Dermis blood vessel endothelial cell (primary cell): ENCODE measurements at places on chromosomes 11 and 22. TPM values are rescaled to one million over a fixed set of nuclear protein-coding genes. Genes with fewer than 3 reads are reported as not detected.
A peak's percentile ranks its signal among the peaks of the same experiment; 100 is the strongest.

- DNase-seq, result no peak
Observed at GRCh38 chr11:28231475-28231874, 123.3 kb downstream of the METTL15 start.

DNA sequence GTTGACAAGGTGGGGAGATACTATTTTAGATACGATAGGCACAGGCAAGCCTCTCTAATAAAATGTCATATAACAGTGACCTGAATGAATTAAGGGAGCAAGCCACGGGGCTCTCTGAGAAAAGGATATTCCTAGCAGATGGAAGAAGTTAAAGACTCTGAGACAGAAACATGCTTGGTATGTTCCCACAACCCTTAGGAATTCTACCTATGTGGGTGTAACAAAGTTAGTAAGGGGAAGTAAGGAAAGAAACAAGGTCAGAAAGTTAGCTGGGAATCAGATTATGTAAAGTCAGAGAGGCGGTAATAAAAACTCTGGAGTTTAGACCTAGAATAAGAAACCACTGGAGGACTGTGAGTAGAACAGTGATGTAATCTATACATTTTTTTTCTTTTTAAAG is 59.7 kb upstream of the GDPD4 start:
- no peak for DNase-seq

DNA sequence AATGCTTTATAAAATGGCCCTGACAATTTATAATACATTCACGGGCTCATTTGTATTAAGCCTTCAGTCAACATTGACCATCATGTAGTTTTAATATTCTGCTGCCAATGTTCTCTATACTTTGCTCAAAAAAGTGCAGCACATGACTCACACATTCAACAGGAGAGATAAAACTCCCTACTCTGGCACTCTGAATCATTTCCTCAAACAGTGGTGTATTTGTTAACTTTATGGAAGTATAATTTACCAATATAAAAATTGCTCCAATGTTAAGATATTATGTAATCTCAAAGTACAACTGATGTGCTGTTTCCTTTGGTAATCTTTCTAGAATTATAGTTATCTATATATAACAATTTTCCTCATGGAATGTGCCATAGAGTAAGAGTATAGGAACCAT is 39.9 kb downstream of the MAML2 start:
- DNase-seq, result peak; percentile 86

DNA sequence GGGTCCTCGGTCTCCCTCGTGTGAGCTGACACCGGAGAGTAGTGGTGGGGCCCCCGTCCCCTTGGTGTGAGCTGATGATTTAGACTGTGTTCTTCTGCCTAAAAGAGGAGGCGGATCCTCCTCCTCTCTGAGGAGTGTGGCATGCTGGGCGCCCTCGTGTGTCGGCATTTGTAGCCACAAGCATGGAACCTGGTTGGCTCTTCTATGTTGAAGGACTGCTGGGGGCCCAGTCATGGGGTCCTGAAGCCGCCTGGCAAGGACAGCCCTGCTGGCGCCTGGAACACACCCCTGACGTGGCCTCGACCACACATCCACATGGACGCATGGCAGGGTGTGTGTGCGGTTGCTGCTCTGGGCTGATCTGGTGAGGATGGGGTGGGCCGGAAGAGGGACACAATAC is 50.2 kb downstream of the AP2A2 start:
- peak; percentile 67 for DNase-seq

DNA sequence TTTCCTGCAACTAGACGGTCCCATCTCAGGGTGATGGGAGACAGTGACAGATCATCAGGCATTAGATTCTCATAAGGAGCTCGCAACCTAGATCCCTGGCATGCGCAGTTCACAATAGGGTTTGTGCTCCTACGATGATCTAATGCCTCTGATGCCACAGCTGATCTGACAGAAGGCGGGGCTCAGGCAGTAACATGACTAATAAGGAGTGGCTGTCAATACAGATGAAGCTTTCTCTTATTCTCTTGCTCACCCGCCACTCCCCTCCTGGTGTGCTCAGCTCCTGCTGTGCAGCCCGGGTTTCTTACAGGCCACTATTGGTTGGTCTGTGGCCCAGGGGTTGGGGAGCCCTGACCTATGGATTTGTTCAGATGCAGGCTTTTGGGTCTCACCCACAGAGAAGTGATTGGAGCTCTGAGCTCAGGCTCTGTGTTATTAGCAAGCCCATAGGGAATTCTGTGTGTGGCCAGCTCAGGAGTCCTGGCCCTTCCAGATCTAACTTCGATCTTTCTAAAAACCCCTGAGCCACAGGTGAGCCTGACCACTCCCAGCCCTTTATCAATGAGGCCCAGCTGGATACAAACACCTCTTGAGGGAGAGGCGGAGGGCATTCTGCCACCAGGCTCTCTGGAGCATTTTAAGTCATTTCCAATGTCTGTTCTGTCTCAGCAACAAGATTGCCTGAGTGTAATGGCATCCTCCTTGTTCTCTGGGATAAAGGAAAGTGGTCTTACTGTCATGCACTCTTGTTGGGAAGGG is 351.8 kb downstream of the BUD13 start:
- peak; percentile 23 for DNase-seq

DNA sequence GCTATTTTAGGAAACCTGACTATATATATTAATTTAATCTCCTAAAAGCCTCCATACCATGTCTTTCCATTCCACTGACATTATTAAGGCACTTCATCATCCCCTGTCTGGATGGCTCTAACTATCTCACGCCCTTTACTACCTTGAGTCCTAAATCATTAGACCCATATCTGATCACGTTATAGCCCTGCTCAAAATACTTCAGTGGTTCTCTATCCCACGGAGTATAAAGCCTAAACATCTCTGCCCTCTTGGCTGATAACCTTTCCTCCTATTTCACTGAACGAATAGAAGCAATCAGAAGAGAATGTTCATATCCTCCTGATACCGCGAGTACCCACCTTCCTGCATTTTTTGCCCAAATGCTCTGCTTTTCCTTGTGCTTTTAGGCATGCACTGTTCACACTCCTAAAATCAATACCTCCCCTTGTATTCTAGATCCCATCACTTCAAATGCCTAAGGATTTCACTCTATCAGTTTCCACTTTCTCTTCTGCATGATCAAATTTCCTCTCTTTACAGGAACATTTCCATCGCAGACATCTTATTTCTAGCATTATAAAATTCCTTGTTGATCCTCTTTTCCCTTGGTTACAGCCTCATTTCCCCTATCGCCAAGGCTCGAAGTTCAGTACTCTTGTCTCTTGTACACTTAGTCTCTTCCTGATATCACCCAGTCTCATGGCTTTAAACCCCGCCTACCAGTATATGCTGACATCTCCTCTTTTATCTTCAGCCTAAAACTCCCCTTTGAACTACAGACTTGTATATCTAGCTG is 45.0 kb upstream of the BIRC3 start:
- DNase-seq, result no peak

GRCh38 chr11:70251659-70252321 is 18.7 kb upstream of the PPFIA1 start:
- DNase-seq, result no peak

- DNase-seq, result no peak
Observed at GRCh38 chr11:134271978-134272377, 4.2 kb upstream of the GLB1L3 start.

GRCh38 chr11:134278356-134278755 is 2.2 kb downstream of the GLB1L3 start:
- no peak for DNase-seq

GRCh38 chr11:102572554-102573220 is 42.1 kb upstream of the MMP7 start:
- no peak for DNase-seq

- DNase-seq, result peak; percentile 37
Observed at GRCh38 chr22:39148727-39149535, 3.5 kb downstream of the CBX7 start.

DNA sequence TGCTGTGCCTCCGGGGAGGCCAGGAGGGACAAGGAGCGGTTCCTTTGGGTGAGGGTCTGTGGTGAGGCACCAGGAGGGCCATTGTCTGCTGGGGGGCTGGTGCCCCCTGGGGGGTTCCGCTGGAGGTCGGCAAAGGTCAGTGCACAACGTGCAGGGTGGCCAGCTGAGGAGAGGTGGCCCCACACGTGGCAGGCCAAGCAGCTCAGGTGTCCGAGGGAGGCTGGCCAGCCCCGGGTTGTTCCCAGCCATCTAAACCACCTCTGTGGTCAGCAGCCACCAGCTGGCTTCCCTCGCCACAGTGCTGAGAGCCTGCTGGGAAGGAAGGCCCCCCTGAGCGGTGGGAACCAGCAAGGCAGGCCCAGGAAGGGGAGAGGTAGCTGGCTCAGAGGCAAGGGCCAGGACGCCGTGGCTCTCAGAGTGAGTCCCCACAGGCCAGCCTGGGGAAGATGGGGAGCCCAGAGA is 4.2 kb downstream of the TSSC4 start:
- no peak for DNase-seq

GRCh38 chr22:20625270-20625669 is 117.9 kb downstream of the MED15 start:
- no peak for DNase-seq

DNA sequence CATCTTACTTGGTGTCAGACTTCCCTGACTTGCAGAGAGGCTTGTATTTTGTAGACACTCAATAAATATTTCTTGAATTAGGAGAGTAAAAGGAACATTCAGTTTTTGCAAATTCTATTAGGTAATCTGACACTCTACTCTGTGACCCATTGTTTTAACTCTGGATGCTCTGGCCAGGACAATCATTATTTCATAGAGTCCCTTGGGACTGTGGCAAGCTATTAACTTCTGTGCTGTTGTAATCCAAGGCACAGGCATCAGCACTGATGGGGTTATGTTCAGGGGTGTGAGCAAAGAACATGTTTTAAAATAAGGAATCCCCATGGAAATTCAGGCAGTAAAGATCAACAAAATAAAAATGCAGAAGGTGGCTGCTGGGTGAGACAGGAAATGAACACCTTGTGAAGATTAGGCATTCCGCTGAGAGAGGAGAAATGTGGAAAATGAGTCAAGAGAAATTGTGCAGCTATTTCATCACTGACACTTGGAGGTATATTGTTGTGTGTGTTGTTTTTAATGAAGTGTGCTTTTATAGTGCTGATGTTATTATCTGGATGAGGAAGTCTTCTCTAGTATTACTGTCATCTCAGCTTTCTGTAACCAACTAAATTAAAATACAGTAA is 175.2 kb downstream of the WNT11 start:
- peak; percentile 72 for DNase-seq

GRCh38 chr11:17229481-17230152 is 21.8 kb upstream of the PIK3C2A start:
- DNase-seq, result no peak

GRCh38 chr11:125886997-125887372 is 483 bp upstream of the HYLS1 start:
- DNase-seq, result peak; percentile 56

DNA sequence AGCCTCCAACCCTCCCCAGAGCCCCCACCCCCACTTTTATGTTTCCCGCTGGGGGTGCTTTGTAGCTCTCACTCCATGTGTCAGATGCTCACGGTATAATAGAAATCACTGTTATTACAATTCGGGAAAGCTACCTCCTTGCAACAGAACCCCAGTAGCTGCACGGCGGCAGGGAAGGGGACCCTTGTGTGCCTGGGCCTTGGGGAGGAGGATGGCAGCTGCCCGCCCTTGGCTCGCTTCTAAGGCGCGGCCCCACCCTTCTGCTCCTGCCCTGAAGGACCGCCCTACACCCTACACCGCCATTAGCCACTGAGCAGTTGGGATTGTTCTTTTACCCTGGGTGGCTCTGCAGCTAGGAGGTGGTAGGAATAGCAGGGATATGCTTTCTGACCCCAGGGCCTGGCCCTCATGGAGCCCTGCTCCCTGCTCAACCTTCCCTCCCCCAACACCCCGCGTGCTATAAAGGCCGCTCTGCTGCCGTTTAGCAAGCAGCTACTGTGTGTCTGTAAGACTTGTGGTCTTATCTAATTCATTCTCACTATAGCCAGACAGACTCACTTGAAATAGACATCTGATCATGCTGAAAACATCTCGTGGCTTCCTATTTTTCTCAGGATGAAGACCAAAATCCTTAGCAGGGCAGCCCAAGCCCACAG is 219.7 kb downstream of the CEP164 start:
- no peak for DNase-seq

- DNase-seq, result peak; percentile 71
Observed at GRCh38 chr11:57276971-57277675, 40.1 kb upstream of the APLNR start.

- no peak for DNase-seq
Observed at GRCh38 chr11:116130122-116130521, 625.9 kb upstream of the CADM1 start.

- DNase-seq, result no peak
Observed at GRCh38 chr11:87298155-87298554, 260.4 kb downstream of the TMEM135 start.

GRCh38 chr11:100719809-100720221 is 32.7 kb downstream of the ARHGAP42 start:
- DNase-seq, result peak; percentile 94

- no peak for DNase-seq
Observed at GRCh38 chr11:79768343-79768742, 327.5 kb upstream of the TENM4 start.

DNA sequence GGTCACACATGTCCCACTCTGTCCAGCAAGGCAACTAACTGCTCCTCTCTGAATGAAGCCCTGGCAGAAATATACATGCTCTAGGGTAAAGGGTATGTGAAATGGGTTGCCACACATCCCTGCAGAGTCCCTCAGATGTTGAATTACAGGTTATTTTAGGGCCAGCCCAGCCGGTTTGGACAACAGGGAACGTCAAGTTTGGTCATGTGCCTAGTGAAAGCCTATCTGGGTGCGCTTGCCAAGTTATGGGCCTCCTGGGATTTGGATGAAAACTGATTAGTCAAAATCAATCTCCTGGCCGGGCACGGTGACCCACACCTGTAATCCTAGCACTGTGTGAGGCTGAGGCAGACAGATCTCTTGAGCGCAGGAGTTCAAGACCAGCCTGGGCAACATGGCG is 10.4 kb downstream of the AP1B1 start:
- no peak for DNase-seq

DNA sequence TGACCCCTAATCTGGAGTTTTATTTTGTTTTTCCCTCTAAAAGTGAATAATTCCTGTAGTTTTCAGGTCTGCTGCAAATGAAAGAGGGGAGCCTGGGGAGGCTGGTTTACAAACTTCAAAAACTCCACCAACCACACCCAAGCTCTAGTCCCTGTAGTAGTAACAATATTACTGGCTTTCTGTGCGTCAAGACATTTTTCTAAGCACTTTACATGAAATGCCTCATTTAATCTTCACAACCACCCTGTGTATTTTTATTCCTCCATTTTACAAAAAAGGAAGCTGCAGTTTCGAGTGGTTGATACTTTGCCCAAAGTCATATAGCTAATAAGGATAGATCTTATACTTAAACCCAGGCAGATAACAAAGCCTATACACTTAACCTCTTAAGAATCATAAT is 23.5 kb downstream of the CTNND1 start:
- DNase-seq, result no peak

- no peak for DNase-seq
Observed at GRCh38 chr11:105092256-105093239, 47.0 kb downstream of the CARD18 start.

GRCh38 chr11:118643142-118643994 is 36.0 kb downstream of the PHLDB1 start:
- DNase-seq, result no peak

Gene SYNGR1
- 0.98 and 1.0 TPM in 2 replicates for total RNA-seq

Gene POU2AF3
- not detected in 2 replicates for total RNA-seq

Gene UEVLD
- 27.7 and 27.9 TPM in 2 replicates for total RNA-seq

Gene SMTNL1
- not detected in 2 replicates for total RNA-seq

Gene TEX12
- total RNA-seq, result not detected in 2 replicates

Gene USH1C
- total RNA-seq, result not detected in 2 replicates

Gene GRM5
- under 0.01 TPM in 1 of 2 replicates, not detected in the other for total RNA-seq

Gene CAPN5
- 5.6 and 8.5 TPM in 2 replicates for total RNA-seq

Gene EHD1
- 75.9 and 125 TPM in 2 replicates for total RNA-seq

Gene ARL2
- total RNA-seq, result 144 and 145 TPM in 2 replicates

Gene RAB3IL1
- 9.0 and 9.9 TPM in 2 replicates for total RNA-seq
